ENCODE measurements at places on chromosomes 6 and 20.
A peak's percentile ranks its signal among the peaks of the same experiment; 100 is the strongest.

- DNase-seq: peak; percentile 93
Observed at GRCh38 chr6:32112431-32112980, 3.4 kb upstream of the TNXB start.

- DNase-seq: no peak
Observed at GRCh38 chr6:96862560-96862959, 25.3 kb upstream of the GPR63 start.

GRCh38 chr6:157911278-157911677 lies 70.4 kb upstream of the SYNJ2 start:
- DNase-seq: no peak

DNA sequence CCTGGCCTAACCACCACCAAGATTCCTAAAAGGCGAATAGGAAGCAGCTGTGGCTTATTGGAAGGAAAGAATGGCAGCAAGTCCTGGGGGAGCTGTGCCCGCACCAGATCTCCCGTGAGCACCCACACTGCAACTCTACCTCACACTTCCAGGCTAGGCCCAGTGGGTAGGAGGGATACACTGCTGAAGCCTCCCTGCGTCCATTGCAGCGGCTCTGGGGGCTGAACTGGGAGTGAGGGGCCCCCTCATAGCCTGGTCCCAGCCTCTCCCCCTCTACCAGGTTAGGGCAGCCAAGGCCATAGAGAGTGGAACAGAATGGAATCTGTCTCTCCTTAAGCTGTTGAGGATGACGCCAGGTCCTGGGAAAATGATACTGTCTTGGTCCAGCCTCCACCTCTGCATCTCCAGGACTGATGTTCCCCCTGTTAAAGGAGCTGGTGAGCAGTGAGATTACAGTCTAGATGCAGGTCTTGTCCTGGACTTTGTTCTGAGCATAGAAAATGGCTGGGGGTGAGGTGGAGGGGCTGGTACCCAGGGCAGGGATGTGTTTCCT lies 11.3 kb downstream of the CNPY3 start:
- no peak for DNase-seq

GRCh38 chr6:81682235-81682795 lies 70.2 kb downstream of the TENT5A start:
- no peak for DNase-seq

GRCh38 chr6:109284675-109285074 lies 97.6 kb downstream of the CD164 start:
- DNase-seq: no peak

DNA sequence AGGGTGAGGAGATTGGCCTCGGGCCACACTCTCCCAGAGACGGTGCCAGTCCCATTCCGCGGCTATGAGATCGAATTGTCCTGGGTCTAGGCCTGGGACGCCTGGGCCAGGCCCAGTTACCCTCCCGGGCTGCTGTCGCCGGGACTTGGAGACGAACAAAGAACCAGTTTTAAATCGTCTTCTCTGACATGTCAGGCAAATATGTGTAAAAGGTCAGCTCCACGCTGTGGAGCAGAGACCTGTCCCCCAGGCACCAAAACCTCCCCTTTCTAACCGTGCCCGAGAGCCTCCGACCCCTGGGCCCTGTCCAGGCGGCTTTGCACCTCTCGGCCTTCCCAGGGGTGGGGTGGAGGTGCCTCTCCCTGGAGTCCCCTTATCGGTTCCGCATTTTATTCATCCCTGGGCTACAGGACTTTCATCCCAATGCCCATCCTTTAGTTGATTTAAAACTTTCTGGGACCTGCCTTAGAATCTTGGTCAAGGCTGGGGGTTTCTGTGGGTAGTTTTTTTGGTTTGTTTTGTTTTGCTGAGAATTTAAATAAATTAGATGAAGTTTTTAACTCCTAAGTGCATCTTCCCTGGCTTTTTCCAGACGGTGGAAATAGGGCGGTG lies 5.8 kb upstream of the TFAP2A start:
- DNase-seq: no peak

DNA sequence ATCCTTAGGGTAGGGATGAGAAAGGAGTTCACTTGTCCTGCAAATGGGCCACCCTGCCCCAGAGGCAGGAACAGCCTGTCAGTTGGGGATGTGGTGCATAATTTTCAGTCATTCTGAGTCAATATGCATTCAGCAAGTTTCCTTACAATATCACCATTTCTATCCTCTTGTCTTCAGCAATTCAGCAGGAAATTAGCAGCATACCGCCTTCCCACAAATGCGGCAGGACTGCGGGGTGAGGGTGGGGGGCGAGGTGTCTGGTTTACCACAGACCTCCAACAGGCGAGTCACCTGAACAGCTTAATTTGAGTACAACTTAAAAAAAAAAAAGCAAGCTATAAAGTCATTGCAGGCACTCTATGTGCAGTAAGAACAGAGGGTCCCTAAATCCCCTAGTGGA lies 126.8 kb downstream of the MAP3K7 start:
- DNase-seq: no peak

GRCh38 chr6:75196081-75196687 lies 9.7 kb downstream of the COL12A1 start:
- DNase-seq: no peak

DNA sequence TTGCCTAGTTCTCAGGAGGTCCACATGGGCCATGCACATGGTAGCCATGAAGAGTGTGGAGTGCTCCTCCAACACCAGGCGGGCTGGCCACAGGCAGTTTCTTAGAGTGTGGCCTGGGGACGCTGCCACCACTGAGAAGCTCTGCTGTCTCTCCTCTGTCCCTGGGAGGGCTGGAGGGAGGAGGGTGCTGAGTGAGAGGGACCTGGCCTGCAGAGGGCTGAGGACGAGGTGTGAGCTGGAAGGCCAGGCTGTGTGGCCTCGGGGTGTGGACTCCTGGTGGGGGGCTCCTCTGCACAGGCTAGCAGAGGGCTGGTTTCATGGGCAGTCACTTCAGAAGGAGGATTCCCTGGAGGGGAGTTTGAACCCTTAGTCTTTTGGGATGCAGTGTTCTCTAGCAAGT lies 39.7 kb downstream of the SYNJ2 start:
- DNase-seq: no peak

DNA sequence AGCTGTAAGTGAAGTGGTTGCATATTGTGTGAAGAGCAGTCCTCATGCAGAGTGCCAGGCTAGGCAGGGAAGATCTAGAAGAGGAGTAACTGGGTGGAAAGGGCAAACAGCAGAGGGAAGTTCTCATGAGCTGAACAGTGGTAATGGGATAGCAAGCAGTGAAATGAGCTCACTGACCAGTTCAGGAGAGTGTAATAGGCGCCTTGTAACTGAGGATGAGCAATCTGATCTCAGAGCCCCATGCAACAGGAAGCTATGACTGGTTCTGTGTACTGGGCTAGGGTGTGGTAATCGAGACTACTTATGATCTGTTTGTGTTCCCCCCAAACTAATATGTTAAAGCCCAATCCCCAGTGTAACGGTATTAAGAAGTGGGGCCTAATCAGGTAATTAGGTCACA lies 98.6 kb downstream of the RFX6 start:
- DNase-seq: no peak

- DNase-seq: no peak
Observed at GRCh38 chr6:130982941-130983456, 80.0 kb downstream of the EPB41L2 start.
